ENCODE measurements at places on chromosomes 16 and 17. TPM values are rescaled to one million over a fixed set of nuclear protein-coding genes. Genes with fewer than 3 reads are reported as not detected.
A peak's percentile ranks its signal among the peaks of the same experiment; 100 is the strongest.

GRCh38 chr16:17432901-17433576 lies 37.7 kb downstream of the XYLT1 start:
- no peak overlapping the region for H3K4me3 ChIP-seq
- H3K27me3 ChIP-seq = no peaks in the 10 kb centered on the region
- no peak overlapping the region for H3K27ac ChIP-seq
- peaks cover 2% of the 10 kb centered on the region for H3K4me1 ChIP-seq
- peaks cover 1% of the 10 kb centered on the region for H3K36me3 ChIP-seq

GRCh38 chr17:75069783-75070182 lies 18.0 kb upstream of the SLC16A5 start:
- no peak for DNase-seq
- no peak overlapping the region for H3K27ac ChIP-seq
- H3K36me3 ChIP-seq = peaks cover 4% of the 10 kb centered on the region
- H3K27me3 ChIP-seq = no peaks in the 10 kb centered on the region
- H3K4me1 ChIP-seq = peaks cover 32% of the 10 kb centered on the region

DNA sequence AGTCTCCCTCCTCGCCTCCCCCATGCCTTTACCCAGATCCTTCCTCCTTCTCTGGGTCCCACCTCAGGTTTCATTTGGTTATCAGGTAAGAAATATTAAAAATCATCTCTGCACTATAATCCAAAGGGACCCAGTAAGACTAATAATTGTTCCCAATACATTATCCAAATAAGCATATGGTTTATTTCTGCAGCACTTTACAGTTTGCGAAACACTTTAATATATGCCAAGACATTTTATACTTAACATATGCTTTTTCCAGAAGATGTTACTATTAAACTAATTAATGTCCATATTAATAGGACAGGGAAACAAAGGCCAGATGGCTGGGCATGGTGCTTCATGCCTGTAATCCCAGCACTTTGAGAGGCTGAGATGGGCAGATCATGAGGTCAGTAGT lies 33.3 kb downstream of the CD300LF start:
- H3K36me3 ChIP-seq = no peaks in the 10 kb centered on the region
- no peak for DNase-seq
- no peak overlapping the region for H3K27ac ChIP-seq
- peaks cover 17% of the 10 kb centered on the region for H3K4me1 ChIP-seq

DNA sequence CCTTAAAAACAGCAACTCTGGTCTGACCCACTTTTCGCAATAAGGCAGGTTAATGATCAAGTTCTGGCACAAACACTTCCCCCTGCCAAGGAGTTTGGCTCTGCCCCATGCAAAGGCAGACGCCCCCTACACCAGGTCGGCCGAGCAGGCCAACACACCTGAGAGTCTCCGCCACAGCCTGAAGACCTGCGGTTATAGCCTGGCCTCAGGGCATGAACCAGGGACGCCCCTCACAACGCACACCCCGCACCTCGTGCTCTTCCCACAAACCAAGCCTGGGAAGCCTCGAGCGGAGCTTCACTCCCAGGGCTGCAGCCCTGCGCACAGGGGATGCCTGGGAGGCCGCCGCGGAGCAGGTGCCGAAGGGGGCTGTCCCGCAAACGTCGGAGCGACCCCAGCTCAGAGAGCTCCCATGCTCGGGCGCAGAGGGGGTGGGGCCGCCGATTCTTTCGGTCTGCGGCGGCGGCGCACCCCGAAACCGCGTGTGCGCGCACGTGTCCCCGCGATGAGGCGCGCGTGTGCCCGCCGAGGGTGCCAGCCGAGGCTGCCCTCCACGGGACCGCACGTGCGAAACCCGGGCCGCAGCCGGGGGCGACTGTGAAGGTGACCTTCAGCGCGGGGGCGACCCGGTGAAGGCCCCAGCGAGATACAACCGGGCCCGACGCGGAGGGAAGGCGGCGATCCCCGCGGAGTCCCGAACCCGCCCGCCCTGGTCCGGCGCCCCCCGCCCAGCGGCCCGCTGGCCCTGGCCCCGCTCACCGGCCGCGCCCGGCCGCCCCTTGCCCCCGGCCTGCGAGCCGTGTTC lies 559 bp downstream of the CLUH start:
- H3K4me3 ChIP-seq = peak overlapping the region; percentile 88
- H3K27ac ChIP-seq = peak overlapping the region; percentile 58
- peaks cover 7% of the 10 kb centered on the region for H3K36me3 ChIP-seq
- DNase-seq = peak; percentile 27

DNA sequence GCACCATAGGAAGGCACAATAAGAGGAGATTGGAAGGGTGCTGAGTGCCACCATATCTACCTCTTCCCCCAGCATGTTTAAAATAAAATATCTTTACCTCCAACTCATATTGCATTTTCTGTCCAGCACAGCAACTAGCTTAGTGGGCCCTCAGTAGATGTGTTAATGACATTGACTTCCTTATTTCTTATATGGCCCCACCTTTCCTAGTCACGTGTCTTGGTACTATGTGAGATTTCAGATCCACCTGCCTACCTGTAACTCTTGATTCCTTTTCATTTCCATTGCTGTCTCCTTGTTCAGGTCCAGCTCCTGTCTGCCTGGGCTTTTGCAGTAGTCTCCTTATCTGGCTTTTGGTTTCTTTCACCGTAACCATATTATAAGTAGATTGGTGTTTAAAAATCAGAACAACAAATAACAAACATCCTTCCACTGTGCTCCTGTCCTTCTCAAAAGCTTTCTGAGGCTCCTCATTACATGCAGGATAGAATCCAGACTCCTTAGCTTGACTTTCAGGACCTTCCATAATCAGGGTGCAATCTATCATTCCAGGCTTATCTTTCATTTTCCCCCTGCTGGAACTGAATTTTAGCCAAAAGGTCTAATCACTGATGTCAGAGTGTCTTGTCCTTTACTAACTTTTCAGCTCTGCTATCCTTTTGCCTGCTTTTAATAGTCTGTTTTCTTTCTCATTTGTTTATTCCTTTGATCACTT lies 71.3 kb downstream of the FTO start:
- H3K27ac ChIP-seq = no peak overlapping the region
- DNase-seq = no peak
- H3K4me3 ChIP-seq = no peak overlapping the region
- H3K36me3 ChIP-seq = no peaks in the 10 kb centered on the region

GRCh38 chr17:31558748-31559583 lies 167.5 kb downstream of the RAB11FIP4 start:
- peaks cover 4% of the 10 kb centered on the region for H3K27me3 ChIP-seq
- peaks cover 26% of the 10 kb centered on the region for H3K4me1 ChIP-seq

- peaks cover 5% of the 10 kb centered on the region for H3K4me1 ChIP-seq
- H3K4me3 ChIP-seq = no peak overlapping the region
- H3K27ac ChIP-seq = no peak overlapping the region
- H3K27me3 ChIP-seq = no peaks in the 10 kb centered on the region
- H3K36me3 ChIP-seq = no peaks in the 10 kb centered on the region
Measured at GRCh38 chr16:57304169-57305061, 19.9 kb upstream of the PLLP start.

DNA sequence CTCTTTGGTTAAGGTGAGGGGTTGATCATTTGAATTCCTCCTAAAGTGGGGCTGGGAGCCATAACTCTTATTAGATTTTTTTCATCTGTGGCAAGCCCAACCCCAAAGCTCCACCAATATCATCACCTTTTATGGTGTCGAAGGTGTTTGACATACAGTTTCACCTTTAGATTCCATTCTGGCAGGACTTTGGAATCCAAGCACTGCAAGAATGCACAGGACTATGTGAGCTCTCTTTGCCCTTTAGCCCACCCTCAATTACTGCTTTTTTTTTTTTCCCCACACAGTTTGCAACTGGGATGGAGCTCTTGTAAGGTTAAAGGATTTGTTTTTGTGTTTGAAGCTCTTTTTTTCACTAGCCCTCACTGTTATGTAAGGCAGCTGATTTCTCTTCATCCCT lies 154.0 kb upstream of the KCNJ16 start:
- H3K27ac ChIP-seq = no peak overlapping the region
- H3K4me1 ChIP-seq = no peaks in the 10 kb centered on the region
- no peak for DNase-seq
- no peak overlapping the region for H3K4me3 ChIP-seq
- H3K27me3 ChIP-seq = no peaks in the 10 kb centered on the region

DNA sequence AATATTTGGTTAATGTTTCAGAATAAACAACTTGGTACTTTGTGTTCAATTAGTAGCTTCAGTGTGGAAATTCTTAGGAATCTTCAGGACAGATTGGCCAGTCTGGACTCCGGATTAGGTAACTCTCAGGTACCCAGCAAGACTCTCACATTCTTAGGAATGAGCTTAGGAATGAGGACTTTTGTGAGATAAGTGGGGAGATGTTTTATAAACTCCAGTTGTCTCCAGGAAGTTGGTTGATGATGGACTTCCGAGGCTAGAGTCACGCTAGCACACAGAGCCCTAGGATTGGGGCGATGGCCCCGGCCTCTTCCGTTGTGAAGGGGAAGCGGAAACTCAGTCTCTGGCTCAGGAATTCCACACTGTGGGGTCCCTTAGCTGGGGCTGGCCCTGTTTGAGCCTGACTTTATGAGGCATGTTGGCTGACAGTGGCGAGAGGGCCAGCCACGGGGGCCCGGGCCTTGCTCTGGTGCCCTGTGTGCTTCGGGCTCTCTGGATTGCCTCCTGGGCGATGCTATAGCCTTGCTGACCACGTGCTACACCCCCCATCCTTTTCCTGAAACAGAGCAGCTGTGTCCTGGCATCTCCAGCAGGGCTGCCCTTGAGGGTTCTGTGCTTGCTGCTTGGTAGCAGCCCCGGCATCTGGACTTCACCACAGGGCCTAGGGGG lies 32.4 kb downstream of the RAB11FIP3 start:
- H3K27ac ChIP-seq = no peak overlapping the region
- H3K27me3 ChIP-seq = no peaks in the 10 kb centered on the region
- no peak for DNase-seq
- peaks cover 6% of the 10 kb centered on the region for H3K36me3 ChIP-seq
- no peak overlapping the region for H3K4me3 ChIP-seq
- H3K4me1 ChIP-seq = peaks cover 3% of the 10 kb centered on the region

- H3K4me1 ChIP-seq = peaks cover 7% of the 10 kb centered on the region
- H3K27me3 ChIP-seq = no peaks in the 10 kb centered on the region
- H3K36me3 ChIP-seq = no peaks in the 10 kb centered on the region
- no peak for DNase-seq
- H3K27ac ChIP-seq = no peak overlapping the region
Measured at GRCh38 chr17:32541640-32542039, 54.8 kb downstream of the CDK5R1 start.

DNA sequence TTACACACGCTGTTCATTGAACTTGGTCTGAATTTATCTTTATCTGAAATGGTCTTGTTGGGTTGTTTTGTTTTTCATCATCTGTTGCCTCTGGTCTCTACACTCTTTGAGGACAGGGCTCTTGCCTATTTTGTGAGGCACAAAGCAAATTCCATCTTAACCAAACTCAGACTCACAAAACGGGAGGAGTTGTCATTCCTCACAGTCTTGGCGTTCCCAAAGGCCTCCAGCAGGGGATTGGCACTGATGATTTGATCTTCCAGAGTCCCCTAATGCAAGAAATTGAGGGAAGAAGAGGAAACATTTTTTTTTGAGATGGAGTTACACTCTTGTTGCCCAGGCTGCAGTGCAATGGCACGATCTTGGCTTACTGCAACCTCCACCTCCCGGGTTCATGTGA lies 8.7 kb downstream of the MYH3 start:
- H3K27me3 ChIP-seq = no peaks in the 10 kb centered on the region
- no peak overlapping the region for H3K4me3 ChIP-seq
- DNase-seq = no peak
- no peak overlapping the region for H3K27ac ChIP-seq
- peaks cover 7% of the 10 kb centered on the region for H3K36me3 ChIP-seq

- H3K4me3 ChIP-seq = peak overlapping the region; percentile 96
- DNase-seq = peak; percentile 30
- H3K36me3 ChIP-seq = peaks cover 10% of the 10 kb centered on the region
- H3K27me3 ChIP-seq = no peaks in the 10 kb centered on the region
- H3K4me1 ChIP-seq = peaks cover 23% of the 10 kb centered on the region
- peak overlapping the region; percentile 77 for H3K27ac ChIP-seq
Measured at GRCh38 chr17:30969989-30970830, 629 bp upstream of the RNF135 start.

GRCh38 chr17:49361129-49361901 lies 735 bp downstream of the ZNF652 start:
- H3K36me3 ChIP-seq = peaks cover 3% of the 10 kb centered on the region
- peak overlapping the region; percentile 95 for H3K27ac ChIP-seq
- H3K27me3 ChIP-seq = no peaks in the 10 kb centered on the region
- DNase-seq = peak; percentile 78

- H3K36me3 ChIP-seq = peaks cover 20% of the 10 kb centered on the region
- no peaks in the 10 kb centered on the region for H3K27me3 ChIP-seq
- H3K4me1 ChIP-seq = peaks cover 25% of the 10 kb centered on the region
- H3K4me3 ChIP-seq = peak overlapping the region; percentile 93
- H3K27ac ChIP-seq = peak overlapping the region; percentile 81
- DNase-seq = peak; percentile 53
Measured at GRCh38 chr16:30761427-30761927, 385 bp downstream of the CFAP119 start.

DNA sequence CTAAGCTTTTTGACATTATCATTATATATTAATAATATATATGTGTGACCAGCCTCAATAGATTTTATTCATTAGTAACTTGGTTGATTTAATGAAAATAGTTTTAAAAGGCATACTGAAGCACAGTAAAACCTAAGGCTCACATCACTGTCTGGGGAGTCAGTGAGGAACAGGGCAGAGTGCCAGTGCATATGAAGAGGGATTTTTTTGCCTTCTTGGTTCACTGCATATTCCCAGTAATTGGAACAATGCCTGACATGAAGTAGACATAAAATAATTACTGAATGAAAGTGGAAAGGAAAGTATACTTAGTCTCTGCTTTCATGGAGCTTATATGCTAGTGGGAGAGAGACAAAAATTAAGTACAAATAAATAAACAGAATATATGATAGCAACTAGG lies 81.1 kb downstream of the FTO start:
- H3K4me1 ChIP-seq = peaks cover 13% of the 10 kb centered on the region
- no peaks in the 10 kb centered on the region for H3K36me3 ChIP-seq
- DNase-seq = no peak
- no peaks in the 10 kb centered on the region for H3K27me3 ChIP-seq
- no peak overlapping the region for H3K27ac ChIP-seq
- no peak overlapping the region for H3K4me3 ChIP-seq

DNA sequence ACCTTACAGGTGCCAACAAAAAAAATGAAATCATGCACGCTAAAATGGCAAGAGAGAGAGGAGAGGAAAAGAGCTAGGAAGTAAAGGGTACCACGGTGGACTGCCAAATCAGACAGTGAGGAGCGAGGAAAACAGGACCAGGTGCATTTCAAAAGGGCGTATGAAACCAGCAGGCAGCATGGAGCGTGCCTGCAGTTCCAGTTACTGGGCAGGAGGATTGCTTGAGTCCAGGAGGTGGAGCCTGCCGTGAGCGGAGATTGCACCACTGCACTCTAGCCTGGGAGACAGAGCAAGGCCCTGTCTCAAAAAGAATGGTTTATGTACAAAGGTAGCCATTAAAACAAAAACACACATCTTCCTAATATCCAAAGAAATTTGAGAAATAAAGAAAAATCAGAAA lies 16.4 kb downstream of the USP36 start:
- H3K27me3 ChIP-seq = no peaks in the 10 kb centered on the region
- H3K36me3 ChIP-seq = peaks cover 84% of the 10 kb centered on the region
- no peak for DNase-seq
- peaks cover 34% of the 10 kb centered on the region for H3K4me1 ChIP-seq

GRCh38 chr16:82192665-82193064 lies 22.6 kb upstream of the MPHOSPH6 start:
- peak overlapping the region; percentile 59 for H3K27ac ChIP-seq
- peaks cover 14% of the 10 kb centered on the region for H3K27me3 ChIP-seq
- no peak overlapping the region for H3K4me3 ChIP-seq
- DNase-seq = peak; percentile 58
- no peaks in the 10 kb centered on the region for H3K36me3 ChIP-seq

TP53TG3 gene
- not detected for total RNA-seq

TBC1D3H gene
- total RNA-seq = not detected

DCAF7 gene
- 118 TPM for total RNA-seq

RNU2-1 gene
- 5,687 TPM for total RNA-seq

TBC1D3I gene
- 0.14 TPM for total RNA-seq

SMTNL2 gene
- not detected for total RNA-seq
